ENCODE measurements at places on chromosomes 6 and 20. TPM values are rescaled to one million over a fixed set of nuclear protein-coding genes. Genes with fewer than 3 reads are reported as not detected.

- H3K27me3 ChIP-seq, result no peaks in the 10 kb centered on the region
- no peak for DNase-seq
- H3K4me1 ChIP-seq, result peaks cover 26% of the 10 kb centered on the region
- no peak overlapping the region for H3K4me3 ChIP-seq
- H3K27ac ChIP-seq, result no peak overlapping the region
These were observed 27.1 kb downstream of the PTGIS start for GRCh38 chr20:49540687-49541435.

- peaks cover 24% of the 10 kb centered on the region for H3K4me1 ChIP-seq
- H3K27ac ChIP-seq, result no peak overlapping the region
- H3K27me3 ChIP-seq, result no peaks in the 10 kb centered on the region
- no peak overlapping the region for H3K4me3 ChIP-seq
- no peaks in the 10 kb centered on the region for H3K36me3 ChIP-seq
These were observed 307.0 kb upstream of the PRDM1 start for GRCh38 chr6:105779110-105779509.

- peaks cover 80% of the 10 kb centered on the region for H3K27me3 ChIP-seq
- H3K27ac ChIP-seq, result no peak overlapping the region
- DNase-seq, result no peak
- no peaks in the 10 kb centered on the region for H3K4me1 ChIP-seq
These were observed 223.2 kb downstream of the ZNF217 start for GRCh38 chr20:53370345-53370961.

DNA sequence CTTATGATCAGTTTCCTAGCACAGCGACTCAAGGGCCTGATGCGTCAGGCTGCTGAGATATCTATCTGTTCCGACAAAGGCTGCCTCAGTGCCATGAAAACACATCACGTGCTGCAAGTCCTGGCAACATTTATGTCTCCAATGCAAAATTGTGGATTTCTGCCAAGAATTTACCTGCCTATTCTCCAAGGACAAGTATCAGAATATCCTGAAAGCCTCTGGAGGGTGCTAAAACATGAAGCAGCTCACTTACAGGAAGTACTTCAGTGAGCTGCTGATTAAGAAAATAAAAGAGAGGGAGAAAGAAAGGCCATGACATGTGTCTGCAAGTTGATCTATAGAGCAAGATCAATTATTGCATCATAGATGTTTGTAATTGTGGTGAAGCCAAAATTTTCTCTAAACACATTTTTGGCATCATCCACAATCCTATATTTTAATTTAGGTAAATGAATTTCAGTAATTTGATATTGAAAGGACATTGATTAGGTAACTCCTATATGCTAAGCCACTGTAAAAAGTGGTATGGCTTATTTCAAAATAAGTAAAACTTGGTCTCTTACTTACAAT, 25.8 kb upstream of the TPBG start:
- no peak overlapping the region for H3K27ac ChIP-seq
- no peaks in the 10 kb centered on the region for H3K27me3 ChIP-seq
- DNase-seq, result no peak

The C2 gene
- total RNA-seq, result 2.4 TPM

DNA sequence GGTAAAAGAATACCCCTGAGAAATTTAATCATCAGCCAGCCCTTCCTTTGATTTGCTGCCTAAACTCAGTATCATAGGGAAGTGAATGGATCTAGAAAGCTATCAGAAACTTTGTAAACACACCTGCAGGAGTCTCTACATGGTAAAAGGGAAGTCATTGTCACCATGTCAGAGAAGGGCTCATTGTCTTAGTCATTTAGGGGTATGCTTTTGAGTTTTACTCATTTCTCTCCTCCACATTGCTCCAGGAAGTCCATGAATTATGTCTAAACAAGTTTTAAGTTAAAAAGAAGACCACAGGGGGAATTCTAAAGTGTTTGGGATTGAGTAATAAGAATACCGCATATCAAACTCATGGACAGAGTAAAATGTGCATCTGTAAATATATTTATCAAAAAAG, 2.5 kb downstream of the SLC17A1 start:
- no peak overlapping the region for H3K4me3 ChIP-seq
- H3K36me3 ChIP-seq, result no peaks in the 10 kb centered on the region
- H3K4me1 ChIP-seq, result no peaks in the 10 kb centered on the region
- no peak overlapping the region for H3K27ac ChIP-seq

DNA sequence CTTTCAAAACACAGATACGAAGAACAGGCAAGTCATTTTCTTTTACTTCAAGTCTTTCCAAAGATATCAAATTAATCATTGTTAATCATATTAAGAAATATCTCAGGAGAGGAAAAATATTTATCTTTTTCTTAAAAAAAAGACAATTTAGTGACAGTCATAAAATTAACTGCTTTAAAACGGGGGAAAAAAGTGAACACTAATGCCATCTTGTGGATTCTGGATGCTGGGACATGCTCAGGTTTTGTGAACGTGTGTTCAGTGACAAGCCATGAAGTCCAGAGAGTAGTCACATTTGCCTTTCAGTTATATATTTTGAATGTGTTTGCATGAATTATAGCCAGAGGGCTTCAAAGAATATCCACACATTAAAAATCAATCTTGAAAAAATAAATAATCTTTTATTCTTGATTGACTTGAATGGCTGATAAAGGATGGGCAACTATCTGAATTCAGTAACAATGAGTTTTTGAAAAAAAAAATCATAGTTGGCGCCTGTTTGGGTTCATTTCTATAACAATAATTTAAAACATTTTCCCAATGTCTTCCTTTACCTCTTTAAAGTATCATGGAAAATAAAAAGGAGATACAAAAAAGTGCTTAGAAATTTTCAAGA, 74.7 kb upstream of the NOX3 start:
- peaks cover 16% of the 10 kb centered on the region for H3K4me1 ChIP-seq
- H3K36me3 ChIP-seq, result no peaks in the 10 kb centered on the region
- no peak overlapping the region for H3K27ac ChIP-seq
- H3K27me3 ChIP-seq, result no peaks in the 10 kb centered on the region
- no peak overlapping the region for H3K4me3 ChIP-seq

The CAGE1 gene
- 0.13 TPM for total RNA-seq

The NKAIN2 gene
- not detected for total RNA-seq
